ENCODE measurements at places on chromosomes 4 and X.

GRCh38 chr4:112127048-112127637 is 18.1 kb upstream of the FAM241A start:
- no peak for DNase-seq

GRCh38 chr4:179989975-179990374 is 2253.2 kb upstream of the TENM3 start:
- no peak for DNase-seq

GRCh38 chr4:164138521-164138920 is 615.4 kb upstream of the SMIM31 start:
- DNase-seq, result no peak

DNA sequence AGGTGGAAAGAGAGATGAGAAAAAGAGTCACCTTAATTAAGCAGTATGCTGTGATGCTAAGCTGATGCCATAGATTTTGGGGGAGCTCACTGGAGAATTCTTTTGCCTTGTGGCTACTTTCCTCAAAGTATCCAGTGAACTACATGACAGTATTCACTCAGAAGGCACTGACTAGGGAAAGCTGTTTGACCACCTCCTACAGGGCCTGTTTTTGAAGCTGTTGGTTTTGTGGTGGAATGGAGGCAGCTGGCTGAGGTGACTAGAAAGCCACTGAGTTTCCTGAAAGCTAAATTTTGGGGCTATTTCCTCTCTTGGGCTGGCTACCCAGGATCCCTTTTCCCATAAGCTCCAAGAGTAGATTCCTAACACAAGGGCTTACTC is 124.8 kb upstream of the EOLA2 start:
- no peak for DNase-seq

- DNase-seq, result no peak
Observed at GRCh38 chrX:130376077-130376476, 9.4 kb downstream of the GPR119 start.

DNA sequence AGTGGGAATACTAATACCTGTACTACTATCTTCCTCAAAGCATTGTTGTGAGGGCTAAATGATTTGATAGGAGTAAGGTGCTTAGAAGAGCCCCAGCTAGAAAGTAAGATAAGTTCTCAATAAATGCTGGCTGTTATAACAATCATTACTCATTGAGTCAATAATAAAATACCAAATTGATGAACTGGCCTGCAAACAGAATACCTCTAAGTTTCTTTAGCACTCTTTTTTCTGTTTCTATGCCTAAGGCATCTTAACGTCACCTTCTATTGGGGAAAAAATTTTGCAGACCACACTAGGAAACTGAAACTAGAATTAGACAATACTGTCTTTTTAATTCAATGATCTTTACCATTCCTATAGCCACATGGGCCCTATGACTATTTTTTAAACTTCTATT is 1.2 kb downstream of the CLTRN start:
- no peak for DNase-seq

DNA sequence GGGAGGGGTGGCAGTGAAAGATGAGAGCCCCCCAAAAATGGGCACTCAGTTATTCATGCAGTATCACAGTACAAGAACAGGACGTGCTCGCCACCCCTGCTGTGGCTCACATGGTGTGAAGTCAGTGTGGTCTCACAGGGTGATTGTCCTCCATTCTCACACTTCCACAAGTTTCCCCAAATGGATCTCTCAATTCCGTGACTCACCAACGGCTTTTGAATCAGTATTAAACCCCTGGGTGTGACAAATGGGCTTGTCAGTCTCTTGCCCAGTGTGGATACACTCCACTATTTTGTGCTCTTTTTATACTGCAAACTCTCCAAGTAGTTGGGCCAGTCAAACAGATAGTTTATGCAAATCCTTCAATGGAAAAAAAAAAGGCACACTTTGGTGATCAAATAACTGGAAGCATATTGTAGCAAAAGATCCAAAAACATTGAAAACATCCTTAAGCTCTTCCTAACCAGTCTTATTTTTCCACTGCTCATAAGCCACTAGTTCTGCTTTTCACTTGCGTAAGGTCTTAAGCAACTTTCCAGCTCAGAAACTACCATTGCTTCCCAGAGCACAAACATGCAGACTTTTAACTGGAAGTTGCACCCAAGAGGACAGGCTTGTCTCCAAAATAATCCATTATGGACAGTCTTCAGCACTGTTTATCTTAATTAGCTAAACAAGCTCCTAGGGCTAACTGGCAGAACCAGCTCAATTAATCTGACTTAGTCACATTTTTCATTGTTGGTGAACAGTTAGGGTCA is 365.7 kb downstream of the PPP3CA start:
- no peak for DNase-seq

- no peak for DNase-seq
Observed at GRCh38 chr4:54574500-54574899, 83.3 kb upstream of the KIT start.

- no peak for DNase-seq
Observed at GRCh38 chrX:39525758-39526157, 572.0 kb downstream of the BCOR start.

GRCh38 chrX:30941898-30942297 is 52.8 kb upstream of the TAB3 start:
- no peak for DNase-seq

- DNase-seq, result no peak
Observed at GRCh38 chrX:51867626-51868025, 25.8 kb upstream of the MAGED1 start.

DNA sequence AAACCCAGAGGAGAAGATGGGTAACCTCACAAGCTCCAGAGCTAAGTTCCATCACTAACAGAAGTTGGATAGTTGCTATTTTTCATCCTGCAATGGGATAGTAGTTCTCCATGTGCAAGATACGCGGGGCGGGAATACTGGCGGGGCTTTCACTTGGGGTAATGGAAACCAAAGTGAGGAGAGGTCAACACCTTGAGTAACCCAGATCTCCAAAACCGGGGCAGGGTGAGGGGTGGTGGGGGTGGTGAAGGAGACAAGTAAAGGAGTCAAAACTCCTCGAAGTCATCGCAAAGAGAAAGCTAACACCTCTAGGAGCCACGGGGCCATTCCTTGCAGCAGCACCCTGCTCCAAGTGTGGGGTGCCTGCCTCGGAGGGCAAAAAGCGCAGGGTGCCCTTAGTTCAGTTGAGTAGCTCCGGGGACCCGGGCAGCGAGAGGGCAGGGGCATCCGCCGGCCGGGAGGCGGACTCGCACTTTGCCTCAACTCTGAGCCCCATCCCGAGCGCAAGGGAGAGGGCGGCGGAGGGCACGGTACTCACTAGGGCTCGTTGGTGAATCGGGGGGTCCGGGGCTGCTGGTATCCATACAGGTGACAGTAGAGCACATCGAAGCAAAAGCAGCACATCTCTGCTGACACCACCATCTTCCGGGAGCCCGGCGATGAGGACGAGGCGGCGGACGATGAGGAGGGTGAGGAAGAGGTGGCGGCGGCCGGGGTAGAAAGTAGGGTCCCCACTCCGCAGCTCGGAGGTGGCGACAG is 645 bp downstream of the AMMECR1 start:
- DNase-seq, result no peak

- no peak for DNase-seq
Observed at GRCh38 chr4:172983014-172983413, 185.6 kb upstream of the GALNT7 start.

DNA sequence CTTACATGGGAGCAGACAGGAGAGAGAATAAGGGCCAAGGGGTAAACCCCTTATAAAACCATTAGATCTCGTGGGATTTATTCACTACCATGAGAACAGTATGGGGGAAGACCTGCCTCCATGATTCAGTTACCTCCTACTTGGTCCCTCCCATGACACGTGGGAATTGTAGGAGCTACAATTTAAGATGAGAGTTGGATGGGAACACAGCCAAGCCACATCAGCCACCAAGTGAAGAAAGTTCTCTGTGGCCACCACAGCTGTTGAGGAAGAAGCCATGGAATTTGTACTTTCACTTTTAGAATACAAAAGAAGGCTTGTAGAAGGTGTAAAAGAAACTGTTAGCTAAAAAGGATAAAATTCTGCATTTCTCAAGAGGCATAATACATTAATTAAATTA is 67.0 kb upstream of the CXorf51A start:
- no peak for DNase-seq

DNA sequence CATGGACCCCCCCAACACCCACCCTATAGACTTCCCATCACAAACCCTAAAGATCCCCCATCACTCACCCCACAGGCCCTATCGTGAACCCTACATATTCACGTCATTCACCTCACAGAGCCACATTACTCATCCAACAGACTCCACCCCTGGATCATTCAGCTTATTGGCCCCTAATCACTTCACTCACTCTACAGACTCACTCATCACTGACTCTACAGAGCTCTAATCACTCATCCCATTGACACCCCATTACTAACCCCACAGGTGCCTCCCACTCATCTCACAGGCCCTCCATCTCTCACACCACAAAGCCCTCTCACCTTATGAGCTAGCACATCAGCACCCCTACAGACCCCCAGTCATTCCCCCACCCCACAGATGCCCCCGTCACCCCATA is 6.3 kb upstream of the TBC1D25 start:
- DNase-seq, result no peak

DNA sequence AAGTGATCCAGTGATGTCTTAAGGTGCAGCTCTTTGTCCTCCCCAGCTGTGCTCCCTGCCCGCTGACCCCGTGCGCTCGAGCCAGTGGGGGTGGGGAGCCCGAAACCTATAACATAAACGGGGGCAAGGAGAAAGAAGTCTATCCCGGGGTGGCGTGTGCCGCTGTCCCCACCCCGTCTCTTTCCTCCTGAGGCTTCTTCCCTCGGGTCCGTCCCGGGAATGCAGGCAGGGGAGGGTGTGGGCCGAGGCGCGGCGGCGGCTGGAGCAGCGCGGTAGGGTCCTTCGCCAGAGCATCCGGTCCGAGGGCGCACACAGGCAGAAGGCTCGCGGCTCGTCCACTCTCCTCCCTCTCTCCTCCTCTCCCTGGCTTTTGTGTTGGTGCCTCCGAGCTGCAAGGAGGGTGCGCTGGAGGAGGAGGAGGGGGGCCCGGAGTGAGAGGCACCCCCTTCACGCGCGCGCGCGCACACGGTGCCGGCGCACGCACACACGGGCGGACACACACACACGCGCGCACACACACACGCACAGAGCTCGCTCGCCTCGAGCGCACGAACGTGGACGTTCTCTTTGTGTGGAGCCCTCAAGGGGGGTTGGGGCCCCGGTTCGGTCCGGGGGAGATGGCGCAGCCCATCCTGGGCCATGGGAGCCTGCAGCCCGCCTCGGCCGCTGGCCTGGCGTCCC is at the start of gene RAB33A:
RAB33A (plus strand) TSS at position 517 of the 681 bp plus-strand sequence; CDS start at position 618, 101 bp downstream.
- DNase-seq, result peak; percentile 22

GRCh38 chr4:1601533-1601835 is 82.6 kb downstream of the FAM53A start:
- no peak for DNase-seq

DNA sequence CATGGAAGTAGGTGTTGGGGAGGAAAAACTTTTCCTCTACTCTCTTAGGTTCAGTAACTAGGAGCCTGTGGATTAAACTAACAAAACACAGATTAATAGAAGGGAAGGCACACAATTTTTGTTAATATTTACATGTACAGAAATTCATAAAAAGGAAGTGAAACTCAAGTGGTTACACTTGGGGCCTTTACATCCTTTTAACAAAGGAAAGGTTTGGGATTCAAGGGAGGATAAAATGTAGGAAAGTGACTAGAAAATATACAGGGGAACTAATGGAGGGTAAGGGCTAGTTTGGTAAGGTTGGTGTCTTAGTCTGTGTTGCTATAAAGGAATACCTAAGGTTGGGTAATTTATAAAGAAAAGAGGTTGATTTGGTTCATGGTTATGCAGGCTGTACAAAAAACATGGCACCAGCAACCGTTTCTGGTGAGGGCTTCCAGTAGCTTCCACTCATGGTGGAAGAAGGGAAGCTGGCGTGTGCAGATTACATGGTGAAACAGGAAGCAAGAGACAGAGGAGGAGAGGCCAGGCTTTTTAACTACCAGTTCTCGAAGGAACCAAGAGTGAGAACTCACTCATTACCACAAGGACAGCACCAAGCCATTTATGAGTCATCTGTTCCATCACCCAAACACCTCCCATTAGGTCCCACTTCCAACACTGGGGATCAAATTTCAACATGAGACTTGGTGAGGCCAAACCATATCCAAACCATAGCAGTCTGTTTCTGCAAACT is 124.4 kb downstream of the CHRDL1 start:
- no peak for DNase-seq

GRCh38 chr4:158025131-158025530 is 147.7 kb downstream of the GASK1B start:
- no peak for DNase-seq

- no peak for DNase-seq
Observed at GRCh38 chr4:146255463-146255862, 41.1 kb downstream of the REELD1 start.

DNA sequence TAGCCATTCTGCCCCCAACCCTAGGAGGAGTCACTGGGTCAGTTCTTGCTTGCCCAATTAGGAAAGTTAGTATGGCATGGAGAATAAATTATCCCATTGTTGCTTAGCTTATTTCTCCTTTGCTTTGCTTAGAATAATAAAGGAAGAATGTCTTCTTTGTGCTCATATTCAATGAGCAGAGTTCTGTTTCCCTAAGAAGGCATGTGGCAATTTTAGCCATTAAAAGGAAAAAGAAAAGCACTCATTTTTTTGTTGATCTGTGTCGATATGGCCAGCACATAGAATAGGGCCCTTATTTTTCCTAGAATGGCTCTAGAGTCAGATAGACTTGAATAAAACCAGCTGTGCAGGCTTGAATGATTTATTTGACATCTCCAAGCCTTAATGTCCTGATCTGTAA is 166.4 kb upstream of the PPARGC1A start:
- DNase-seq, result no peak

- no peak for DNase-seq
Observed at GRCh38 chr4:8724436-8725070, 132.0 kb downstream of the CPZ start.

- DNase-seq, result no peak
Observed at GRCh38 chrX:68292471-68292870, 140.8 kb downstream of the OPHN1 start.

DNA sequence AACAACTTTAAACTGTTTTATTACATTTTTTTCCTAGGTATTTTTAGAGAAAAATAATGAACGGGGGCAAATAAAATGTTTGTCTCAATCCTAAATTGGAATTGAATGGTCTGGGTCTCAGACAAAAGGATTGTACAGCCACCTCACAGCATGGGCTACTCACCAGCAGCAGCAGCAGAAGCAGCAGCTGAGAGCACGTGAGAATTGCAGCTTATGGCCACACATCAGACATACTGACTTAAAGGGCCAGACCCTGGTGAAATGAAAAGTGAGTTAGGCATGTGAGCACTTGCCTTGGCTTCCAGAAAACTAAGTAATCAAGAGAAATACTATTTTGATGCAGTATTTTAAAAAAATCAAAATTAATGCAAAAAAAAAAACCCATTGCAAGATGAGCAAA is 56.6 kb downstream of the AASDH start:
- no peak for DNase-seq

- DNase-seq, result no peak
Observed at GRCh38 chr4:85784947-85785346, 310.0 kb downstream of the ARHGAP24 start.

DNA sequence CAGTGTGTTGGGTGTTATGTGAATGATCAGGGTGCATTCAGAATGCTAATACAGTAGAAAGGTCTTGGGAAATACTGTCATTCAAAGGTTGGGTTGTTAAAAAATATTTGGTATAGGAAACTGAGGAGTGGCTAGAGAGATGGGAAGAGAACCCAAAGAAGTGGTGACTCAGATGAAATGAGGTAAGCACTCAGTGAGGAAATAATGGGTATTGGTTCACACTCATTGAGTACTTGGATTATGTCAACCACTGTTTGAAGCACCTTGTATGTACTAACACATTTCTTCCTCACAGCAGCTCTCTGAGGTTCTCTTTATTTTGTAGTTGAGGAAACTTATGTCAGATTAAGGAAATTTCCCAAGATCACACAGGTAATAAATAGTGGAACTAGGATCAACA is 40.8 kb upstream of the NUDT6 start:
- DNase-seq, result no peak

All from T-helper 22 cell (primary cell).